ENCODE measurements at places on chromosomes 2 and 18.

GRCh38 chr2:240560084-240560479 lies at the start of gene DUSP28:
TSS of gene DUSP28 (plus strand) at chr2:240560357. CDS start at chr2:240560685, 328 bp downstream.
- peak; percentile 96 for DNase-seq

- no peak for DNase-seq
Observed at GRCh38 chr2:100482741-100483140, 12.5 kb downstream of the NMS start.

- DNase-seq, result no peak
Observed at GRCh38 chr2:143125717-143126116, 3.5 kb upstream of the ARHGAP15 start.

DNA sequence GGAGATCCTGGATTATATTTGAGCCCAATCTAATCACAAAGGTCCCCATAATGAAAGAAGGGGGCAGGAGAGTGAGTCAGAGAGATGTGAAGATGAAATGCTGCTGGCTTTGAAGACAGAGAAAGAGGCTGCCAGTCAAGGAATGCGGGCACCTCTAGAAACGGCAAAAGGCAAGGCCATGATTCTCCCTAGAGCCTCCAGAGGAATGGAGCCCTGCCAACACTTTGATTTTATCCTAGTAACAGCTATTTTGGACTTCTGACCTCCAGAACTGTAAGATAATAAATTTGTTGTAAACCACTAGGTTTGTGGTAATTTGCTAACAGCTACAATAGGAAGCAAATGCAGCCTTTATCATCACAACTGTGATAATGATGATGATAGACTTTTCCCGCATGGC lies 32.9 kb downstream of the LBH start:
- peak; percentile 36 for DNase-seq

DNA sequence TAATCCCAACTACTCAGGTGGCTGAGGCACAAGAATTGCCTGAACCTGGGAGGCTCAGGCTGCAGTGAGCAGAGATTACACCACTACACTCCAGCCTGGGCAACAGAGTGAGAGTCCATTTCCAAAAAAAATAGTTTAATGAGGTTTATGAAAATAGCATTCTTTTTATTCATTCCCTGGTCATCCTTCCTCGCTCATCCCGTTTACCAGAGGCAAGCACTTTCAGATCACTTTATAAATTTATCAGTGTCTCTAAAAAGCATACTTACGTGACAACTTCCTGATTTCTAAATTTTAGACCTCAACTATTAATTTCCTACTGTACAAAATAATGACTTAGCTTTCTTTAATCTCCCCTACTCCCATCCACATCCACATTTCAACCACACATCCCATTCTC lies 864.8 kb downstream of the EPHA4 start:
- DNase-seq, result no peak

GRCh38 chr18:71827301-71827700 lies 716.8 kb downstream of the CBLN2 start:
- no peak for DNase-seq

GRCh38 chr2:109655287-109655686 lies 41.1 kb downstream of the SOWAHC start:
- no peak for DNase-seq

- DNase-seq, result no peak
Observed at GRCh38 chr2:42227491-42227890, 58.3 kb downstream of the EML4 start.

GRCh38 chr18:48292782-48293424 lies 116.3 kb downstream of the ZBTB7C start:
- DNase-seq, result peak; percentile 13

- no peak for DNase-seq
Observed at GRCh38 chr2:190069936-190070696, 7.6 kb upstream of the MSTN start.

- DNase-seq, result no peak
Observed at GRCh38 chr2:226300196-226300886, 499.3 kb downstream of the IRS1 start.

DNA sequence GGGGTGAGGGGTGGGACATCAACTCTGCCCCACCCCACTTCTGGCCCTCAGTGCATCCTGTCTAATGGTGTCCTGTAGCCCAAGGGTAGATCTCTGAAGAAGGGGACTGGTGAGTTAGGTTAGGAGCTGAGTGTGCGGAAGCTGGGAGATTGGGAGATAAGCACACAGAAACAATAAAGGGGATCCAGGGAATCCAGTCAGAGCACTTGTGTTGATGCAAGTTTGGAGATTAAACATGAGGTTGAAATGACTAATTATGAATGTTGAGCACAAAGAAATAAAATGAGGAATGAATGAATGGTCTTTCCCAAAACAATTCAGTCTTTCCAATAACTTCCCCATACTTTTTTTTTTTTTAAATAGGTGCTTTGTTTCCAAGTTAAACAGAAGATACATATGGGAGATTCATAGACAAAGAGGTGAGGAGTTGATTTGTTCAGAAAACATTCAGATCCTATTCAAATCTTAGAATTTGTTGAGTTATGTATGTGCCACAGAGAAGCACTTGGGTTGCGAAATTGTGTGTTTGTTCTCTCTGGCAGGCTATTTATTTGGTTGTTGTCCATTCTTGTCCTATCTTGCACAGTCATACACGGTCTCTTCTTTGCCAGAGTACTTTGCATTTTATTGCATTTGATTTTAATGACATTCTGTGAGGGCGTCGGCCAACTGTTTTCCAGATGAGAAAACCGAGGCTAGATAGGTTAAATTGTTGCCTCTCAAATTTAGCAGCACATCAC lies 31.6 kb upstream of the NABP1 start:
- no peak for DNase-seq

DNA sequence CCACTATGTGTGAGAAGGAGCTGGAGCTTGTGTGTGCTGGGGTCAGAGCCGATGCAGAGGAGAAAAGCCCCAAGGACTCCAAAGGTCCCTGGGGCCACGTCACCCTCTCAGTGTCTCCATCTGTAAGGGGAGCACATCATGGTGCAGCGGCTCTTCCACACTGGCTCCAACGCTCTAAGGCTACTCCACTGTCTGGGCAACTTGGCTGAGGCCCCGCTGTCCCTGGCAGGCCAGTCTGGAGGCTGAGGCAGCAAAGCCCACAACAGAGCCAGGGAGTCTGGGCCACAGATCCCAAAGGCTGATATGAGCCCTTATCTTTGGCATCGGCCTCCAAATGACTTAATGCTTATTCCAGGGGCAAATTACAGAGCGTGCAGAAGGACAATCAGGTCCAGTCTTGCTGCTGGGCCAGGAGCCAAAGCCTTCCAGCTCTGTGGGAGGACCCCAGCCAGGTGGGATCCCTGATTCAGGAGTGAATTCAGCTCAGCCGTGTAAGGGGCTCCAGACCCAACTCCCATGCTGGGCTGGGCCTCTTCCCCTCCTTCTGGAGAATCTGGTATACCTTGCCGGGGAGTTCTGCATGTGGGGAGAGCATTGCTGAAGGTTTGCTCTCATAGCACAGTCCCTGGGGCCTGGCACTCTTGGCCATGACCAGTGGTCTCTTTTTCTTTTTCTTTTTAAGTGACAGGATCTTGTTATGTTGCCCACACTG lies 1.8 kb upstream of the DUSP2 start:
- peak; percentile 75 for DNase-seq

DNA sequence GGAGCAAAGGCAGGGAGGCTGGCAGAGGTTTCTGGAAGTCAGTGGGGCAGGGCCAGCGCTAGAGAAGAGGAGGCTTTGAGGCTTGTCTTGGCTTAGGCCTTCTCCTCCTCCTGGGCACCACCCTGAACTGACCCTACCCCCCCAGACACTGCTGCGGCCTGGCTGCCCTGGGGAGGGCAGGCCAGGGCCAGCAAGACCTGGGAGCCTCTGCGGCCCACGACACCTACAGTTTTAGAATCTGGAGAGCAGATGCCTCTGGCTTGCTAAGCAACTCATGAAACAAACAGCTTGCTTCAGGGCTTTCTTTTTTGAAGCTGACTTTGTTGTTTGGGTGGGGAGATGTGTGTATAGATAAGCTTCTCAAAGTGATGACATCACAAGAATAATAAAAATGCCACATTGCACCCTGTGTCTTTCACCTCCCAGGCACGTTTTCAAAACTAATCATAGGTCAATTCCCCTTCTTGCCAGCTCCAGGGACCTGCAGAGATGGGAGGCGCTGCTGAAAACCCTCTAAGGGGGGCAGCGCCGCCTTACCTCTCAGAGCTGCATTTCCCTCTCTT lies 46.2 kb upstream of the SMAD7 start:
- DNase-seq, result no peak

DNA sequence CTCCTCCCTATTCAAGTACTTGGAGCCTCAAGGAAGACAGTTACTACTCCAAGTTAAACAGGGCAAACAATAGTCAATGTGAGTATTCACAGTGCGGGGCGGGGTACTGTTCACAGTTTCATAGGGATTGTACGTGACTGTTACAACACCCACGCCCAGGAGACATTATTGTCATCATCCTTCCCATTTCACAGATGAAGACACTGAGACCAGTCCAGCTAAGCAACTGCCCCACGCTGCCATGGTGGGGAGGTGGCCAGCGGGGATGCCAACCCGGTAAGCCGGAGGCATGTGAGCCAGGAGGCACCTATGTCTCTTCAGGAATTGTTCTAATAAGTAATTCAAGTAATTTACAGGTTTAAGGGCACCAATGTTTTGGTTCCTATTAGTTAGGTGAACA lies 982 bp downstream of the HJURP start:
- DNase-seq, result no peak

DNA sequence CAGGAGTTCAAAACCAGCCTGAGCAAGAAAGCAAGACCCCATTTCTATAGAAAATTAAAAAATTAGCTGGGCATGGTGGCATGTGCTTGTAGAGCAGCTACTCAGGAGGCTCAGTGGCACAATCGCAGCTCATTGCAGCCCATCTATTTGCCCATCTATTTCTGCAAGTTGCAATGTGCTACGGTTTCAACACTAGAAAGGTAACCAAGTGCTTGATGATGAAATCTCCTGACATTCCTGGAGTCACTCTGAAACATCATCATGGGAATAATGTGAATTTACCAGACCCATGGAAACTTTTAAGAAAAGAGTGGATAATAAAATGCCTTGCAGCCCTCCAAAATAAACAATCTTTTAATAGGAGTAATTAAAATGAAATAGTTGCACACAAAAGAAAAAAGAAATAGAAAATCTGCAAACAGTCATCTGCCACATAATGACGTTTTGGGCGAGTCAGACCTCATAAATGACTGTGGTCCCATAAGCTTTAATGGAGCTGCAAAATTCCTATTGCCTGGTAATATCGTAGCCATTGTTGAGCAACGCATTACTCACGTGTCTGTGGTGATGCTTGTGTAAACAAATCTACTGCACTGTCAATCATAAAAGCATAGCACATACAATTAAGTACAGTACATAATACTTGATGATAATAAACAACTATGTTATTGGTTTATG lies 46.6 kb upstream of the AMMECR1L start:
- DNase-seq, result no peak

DNA sequence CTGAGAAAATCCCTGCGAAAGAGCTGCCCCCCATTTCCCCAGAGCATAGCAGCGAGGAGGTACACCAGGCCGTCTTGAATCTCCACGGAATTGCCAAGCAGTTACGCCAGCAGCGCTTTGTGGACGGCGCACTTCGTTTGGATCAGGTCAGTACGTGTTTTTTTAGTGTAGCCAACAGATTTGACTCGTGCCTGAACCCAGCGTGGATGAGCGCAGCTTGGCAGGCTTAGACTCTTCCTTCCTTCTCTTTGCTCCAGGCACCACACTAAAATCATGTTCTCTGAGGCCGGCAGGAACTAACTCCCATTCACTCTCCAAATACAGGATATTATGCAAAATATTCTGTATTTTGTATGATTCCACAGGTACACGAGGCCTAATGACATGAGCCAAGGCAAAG lies 115.3 kb upstream of the ALPP start:
- no peak for DNase-seq

- DNase-seq, result no peak
Observed at GRCh38 chr2:1590596-1591460, 153.5 kb downstream of the PXDN start.

DNA sequence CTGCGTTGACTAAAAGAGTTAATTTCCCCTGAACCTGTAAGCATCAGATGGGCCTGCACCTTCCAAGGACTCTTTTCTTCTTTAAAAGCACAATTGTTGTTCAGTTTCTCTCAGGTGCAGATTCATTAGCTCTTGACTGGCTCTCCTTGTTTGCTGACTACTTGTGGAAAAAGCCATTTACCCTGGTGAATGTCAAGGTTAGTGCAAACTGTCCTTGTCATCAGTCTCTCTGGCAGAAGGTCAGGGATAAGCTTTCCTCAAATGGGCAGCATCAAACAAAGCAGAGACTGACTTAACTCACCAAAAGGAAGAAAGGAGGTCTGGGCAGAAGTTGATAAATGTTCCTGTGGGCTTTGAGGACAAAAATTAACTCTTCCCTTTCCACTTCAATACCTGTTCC lies 922.7 kb downstream of the BCL11A start:
- no peak for DNase-seq

DNA sequence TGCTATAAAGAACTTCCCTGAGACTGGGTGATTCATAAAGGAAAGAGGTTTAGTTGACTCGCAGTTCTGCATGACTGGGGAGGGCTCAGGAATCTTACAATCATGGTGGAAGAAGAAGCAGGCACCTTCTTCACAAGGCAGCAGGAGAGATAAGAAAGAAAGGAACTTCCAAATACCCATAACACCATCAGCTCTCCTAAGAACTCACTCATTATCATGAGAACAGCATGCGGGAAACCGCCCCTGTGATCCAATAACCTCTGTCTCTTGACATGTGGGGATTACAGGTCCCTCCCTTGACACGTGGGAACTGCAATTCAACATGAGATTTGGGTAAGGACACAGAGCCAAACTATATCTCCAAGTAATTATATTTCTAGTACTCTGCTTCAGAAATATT lies 163.8 kb upstream of the CDH20 start:
- DNase-seq, result no peak

- no peak for DNase-seq
Observed at GRCh38 chr2:226733189-226733858, 66.3 kb downstream of the IRS1 start.

DNA sequence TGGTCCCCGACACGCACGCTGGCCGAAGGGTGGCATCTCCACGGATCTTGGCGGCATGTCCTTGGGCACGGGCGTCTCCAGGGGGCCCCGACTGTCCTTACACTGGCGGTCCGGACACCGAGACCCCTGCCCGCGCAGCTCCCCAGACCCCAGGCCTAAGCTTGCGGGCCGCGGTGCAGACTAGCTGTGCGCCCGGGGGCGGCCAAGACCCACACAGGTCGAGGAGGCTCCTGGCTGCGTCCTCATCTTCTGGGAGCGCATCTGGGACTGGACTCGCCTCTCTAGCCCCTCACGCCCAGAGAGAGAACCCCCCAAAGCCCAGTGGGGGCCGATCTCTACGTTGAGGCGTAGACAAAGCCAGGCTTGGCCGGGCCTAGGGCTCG lies 475 bp upstream of the TWIST2 start:
- DNase-seq, result no peak

DNA sequence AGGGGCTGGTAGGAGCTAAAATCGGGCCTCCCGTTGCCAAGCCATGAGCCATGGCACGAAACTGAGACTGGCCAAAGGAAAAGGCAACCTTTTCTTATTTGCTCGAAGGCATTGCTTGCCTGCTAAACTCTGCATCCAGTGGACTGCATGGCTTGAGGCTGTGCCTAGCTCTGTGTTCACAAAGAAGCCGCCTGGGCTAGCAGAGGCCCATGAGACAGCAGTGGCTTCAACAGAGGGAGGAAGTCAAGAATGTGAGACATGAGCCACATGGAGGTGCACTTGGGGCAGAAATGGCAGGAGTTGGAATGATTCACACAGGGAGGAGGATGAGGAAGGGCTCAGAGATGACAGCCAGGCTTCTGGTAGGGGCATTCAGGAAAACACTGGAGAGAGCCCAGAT lies 33.5 kb downstream of the TPRKB start:
- DNase-seq, result no peak

Data from activated CD8-positive, alpha-beta memory T cell treated with anti-CD3 and anti-CD28 coated beads, Interleukin-2, amount 50 U/mL, for 48 hours (primary cell).